Hair follicle dermal papilla cell (primary cell): ENCODE measurements at places on chromosomes 12 and 14. TPM values are rescaled to one million over a fixed set of nuclear protein-coding genes. Genes with fewer than 3 reads are reported as not detected.

The TMPRSS12 gene
- not detected in 2 replicates for total RNA-seq

The NKX2-1 gene
- total RNA-seq = not detected in 2 replicates

The OTX2 gene
- total RNA-seq = not detected in 2 replicates

The KERA gene
- total RNA-seq = not detected in 2 replicates

The NR4A1 gene
- total RNA-seq = 4.2 and 6.2 TPM in 2 replicates

The KRT4 gene
- not detected in 2 replicates for total RNA-seq

The CLEC14A gene
- total RNA-seq = 7.7 and 15.3 TPM in 2 replicates

The TAS2R9 gene
- total RNA-seq = not detected in 2 replicates

The ARHGAP9 gene
- total RNA-seq = 0.16 and 0.24 TPM in 2 replicates

The GPR162 gene
- total RNA-seq = 4.6 and 7.3 TPM in 2 replicates

The LRP1-AS gene
- total RNA-seq = not detected in 2 replicates

The PRH2 gene
- total RNA-seq = not detected in 2 replicates

The MDP1 gene
- total RNA-seq = 13.1 and 15.1 TPM in 2 replicates
